ENCODE measurements at places on chromosomes 2 and 18.
A peak's percentile ranks its signal among the peaks of the same experiment; 100 is the strongest.

DNA sequence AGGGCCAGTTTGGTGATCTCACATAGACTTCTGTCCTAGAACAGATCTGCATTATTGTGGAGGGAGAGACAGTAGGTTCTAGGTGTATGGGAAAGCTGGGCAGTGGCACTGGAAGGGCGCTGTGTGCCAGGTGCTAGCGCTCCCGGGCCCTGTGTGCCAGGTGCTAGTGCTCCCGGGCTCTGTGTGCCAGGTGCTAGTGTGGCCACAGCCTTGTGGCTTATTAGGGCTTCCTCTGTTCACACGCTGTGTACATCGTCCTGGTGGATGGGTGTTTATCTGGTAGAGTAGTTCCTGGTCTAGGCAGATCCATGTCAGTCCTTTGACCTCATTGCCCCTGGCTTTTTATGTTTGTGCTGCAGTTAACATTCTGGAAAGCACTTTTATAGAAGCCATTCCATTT lies 263.4 kb downstream of the AGAP1 start:
- DNase-seq: no peak

DNA sequence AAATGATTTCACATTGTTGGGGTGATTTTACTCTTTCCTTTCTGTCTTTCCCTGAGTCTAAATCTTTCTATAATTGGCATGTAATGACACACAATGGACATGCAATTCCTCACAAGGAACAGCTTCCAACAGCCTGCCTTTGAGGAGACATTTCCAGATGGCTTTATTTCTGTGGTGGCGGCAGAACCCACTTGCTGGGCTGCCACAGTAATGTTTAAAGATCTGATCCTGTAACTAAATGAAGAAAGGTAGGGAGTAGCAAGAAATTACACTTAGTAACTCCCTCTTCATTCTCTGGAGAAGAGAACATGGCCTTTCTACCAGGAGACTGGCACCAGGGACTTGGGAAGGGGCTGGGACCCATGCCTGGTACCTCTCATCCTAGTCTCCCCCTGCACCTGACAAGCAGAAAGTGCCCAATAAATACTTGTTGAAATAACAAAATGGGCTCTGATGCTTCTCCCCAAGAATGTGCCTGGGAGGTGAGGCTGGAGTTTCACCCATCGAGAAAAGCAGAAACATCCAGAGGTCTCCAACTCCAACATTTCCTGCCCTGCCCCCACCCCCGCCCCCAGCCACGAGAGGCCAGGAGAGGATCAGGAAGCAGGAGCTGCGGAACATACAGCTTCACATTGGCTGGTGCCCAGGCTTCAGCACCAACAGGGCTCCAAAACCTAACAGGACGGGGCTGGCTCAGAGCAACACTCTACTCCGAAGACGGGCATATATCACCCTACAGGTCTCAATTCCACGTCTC lies 92.1 kb downstream of the PXDN start:
- DNase-seq: no peak

DNA sequence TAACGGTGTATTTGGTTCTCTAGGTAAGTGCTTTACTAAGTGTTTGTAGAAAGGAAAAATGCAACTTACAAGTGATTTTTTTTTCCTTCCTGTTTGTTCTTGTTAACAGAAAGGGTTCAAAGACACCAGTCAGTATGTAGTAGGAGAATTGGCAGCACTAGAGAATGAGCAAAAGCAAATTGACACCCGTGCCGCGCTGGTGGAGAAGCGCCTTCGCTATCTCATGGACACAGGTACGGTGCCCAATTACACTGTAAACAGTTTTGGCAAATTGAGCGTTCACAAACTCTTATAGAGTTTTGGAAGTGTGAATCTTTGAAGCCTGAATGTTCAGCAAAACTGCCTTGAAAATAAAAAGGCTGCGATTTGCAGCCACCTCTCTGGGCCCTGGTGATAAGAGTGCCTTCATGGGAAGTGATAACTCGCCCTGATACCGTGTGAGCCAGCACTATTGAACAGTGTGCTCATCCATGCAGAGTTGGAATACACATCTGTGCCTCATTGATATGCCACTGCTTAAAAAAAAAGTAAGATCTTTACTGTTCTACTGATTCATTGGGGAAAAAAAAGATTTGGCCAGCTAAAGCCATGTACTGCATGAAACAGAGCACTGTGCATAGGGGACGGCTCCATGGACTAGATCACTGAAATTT lies 54.0 kb upstream of the OTX1 start:
- DNase-seq: no peak

GRCh38 chr2:152011724-152012123 lies 87.1 kb downstream of the CACNB4 start:
- DNase-seq: no peak

- DNase-seq: peak; percentile 56
Observed at GRCh38 chr2:65232636-65233035, 5.0 kb downstream of the ACTR2 start.

GRCh38 chr2:155382776-155383175 lies 684.3 kb downstream of the KCNJ3 start:
- DNase-seq: no peak

GRCh38 chr2:29817299-29817698 lies 104.1 kb downstream of the ALK start:
- no peak for DNase-seq
